ENCODE measurements at places on chromosomes 16 and 17. TPM values are rescaled to one million over a fixed set of nuclear protein-coding genes. Genes with fewer than 3 reads are reported as not detected.

The PRR14 gene
- 11.8 TPM for polyA plus RNA-seq

The CTRB2 gene
- not detected for polyA plus RNA-seq

The GALK1 gene
- 19.9 TPM for polyA plus RNA-seq

The TEX14 gene
- not detected for polyA plus RNA-seq

The CLDN7 gene
- polyA plus RNA-seq, result 2.8 TPM

The C17orf78 gene
- polyA plus RNA-seq, result not detected

The MRPL27 gene
- polyA plus RNA-seq, result 156 TPM

The ADGRG1 gene
- 8.4 TPM for polyA plus RNA-seq

The KRTAP4-6 gene
- polyA plus RNA-seq, result not detected

The KAT2A gene
- polyA plus RNA-seq, result 31.4 TPM

The MYH8 gene
- polyA plus RNA-seq, result not detected

The MFAP4 gene
- 69.5 TPM for polyA plus RNA-seq

The ERN2 gene
- 0.60 TPM for polyA plus RNA-seq

The PRSS33 gene
- not detected for polyA plus RNA-seq

The SLFN12L gene
- not detected for polyA plus RNA-seq

The STAT5B gene
- polyA plus RNA-seq, result 28.7 TPM

The ABAT gene
- polyA plus RNA-seq, result 6.9 TPM

The HBA1 gene
- 0.21 TPM for polyA plus RNA-seq

The AOC2 gene
- 0.34 TPM for polyA plus RNA-seq

The MAPT gene
- polyA plus RNA-seq, result 0.26 TPM

The KRT39 gene
- 0.15 TPM for polyA plus RNA-seq

The GP1BA gene
- not detected for polyA plus RNA-seq

The OR1F1 gene
- 0.12 TPM for polyA plus RNA-seq

The CD300LG gene
- not detected for polyA plus RNA-seq

The GRIN2C gene
- polyA plus RNA-seq, result not detected

The SLC16A11 gene
- not detected for polyA plus RNA-seq

The ZNHIT3 gene
- 47.4 TPM for polyA plus RNA-seq

The ACLY gene
- polyA plus RNA-seq, result 167 TPM

The OR1A1 gene
- polyA plus RNA-seq, result not detected

The CD68 gene
- 55.0 TPM for polyA plus RNA-seq

The DDX52 gene
- polyA plus RNA-seq, result 11.2 TPM

The MPO gene
- not detected for polyA plus RNA-seq

The MT3 gene
- polyA plus RNA-seq, result 0.62 TPM

The HOXB5 gene
- polyA plus RNA-seq, result 18.0 TPM

The TBC1D3E gene
- not detected for polyA plus RNA-seq

The SPHK1 gene
- polyA plus RNA-seq, result 94.2 TPM

The CDH13 gene
- polyA plus RNA-seq, result 61.6 TPM

The AURKB gene
- 62.0 TPM for polyA plus RNA-seq

The KRT33A gene
- not detected for polyA plus RNA-seq

The APPBP2 gene
- 8.0 TPM for polyA plus RNA-seq

The ABCC1 gene
- polyA plus RNA-seq, result 66.0 TPM

The CEP131 gene
- polyA plus RNA-seq, result 9.6 TPM

The AKTIP gene
- polyA plus RNA-seq, result 14.0 TPM

The RNFT1 gene
- 15.7 TPM for polyA plus RNA-seq

The KRTAP3-2 gene
- not detected for polyA plus RNA-seq

The PHLPP2 gene
- polyA plus RNA-seq, result 5.8 TPM

The CDRT15 gene
- not detected for polyA plus RNA-seq

The ZMYND15 gene
- 0.14 TPM for polyA plus RNA-seq

The CMTM3 gene
- polyA plus RNA-seq, result 35.5 TPM

The CDRT4 gene
- polyA plus RNA-seq, result 2.7 TPM

The DOC2A gene
- 0.50 TPM for polyA plus RNA-seq

The KRT20 gene
- polyA plus RNA-seq, result not detected

The ZSCAN10 gene
- polyA plus RNA-seq, result not detected

The IGF2BP1 gene
- polyA plus RNA-seq, result 13.1 TPM

The EPOP gene
- polyA plus RNA-seq, result 0.82 TPM

The PARD6A gene
- polyA plus RNA-seq, result 0.55 TPM

The GAST gene
- not detected for polyA plus RNA-seq

The KRTAP1-5 gene
- 35.9 TPM for polyA plus RNA-seq
